ENCODE measurements at places on chromosomes 5 and 9.

DNA sequence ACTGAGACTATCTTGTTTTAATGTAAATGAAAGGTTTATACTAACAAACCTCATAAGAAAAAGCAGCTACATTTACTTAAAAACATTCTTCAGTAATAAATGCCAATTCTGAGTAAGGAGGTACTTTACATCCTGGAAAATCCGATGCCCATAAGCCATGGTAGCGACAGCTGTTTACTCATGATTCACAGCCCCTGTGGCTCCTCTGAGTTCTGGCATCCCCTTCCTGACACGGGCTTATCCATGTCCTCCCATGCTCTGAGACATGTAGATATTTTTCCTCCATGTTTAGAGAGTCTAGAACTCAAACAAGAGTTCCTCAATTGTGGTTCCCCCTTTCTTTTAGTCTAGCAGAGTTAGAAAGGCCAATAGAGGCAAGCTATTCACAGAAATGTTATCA lies 63.1 kb upstream of the DEPDC1B start:
- no peak overlapping the region for H3K4me3 ChIP-seq
- H3K27ac ChIP-seq, result no peak overlapping the region
- H3K27me3 ChIP-seq, result no peaks in the 10 kb centered on the region
- no peak for DNase-seq
- H3K36me3 ChIP-seq, result no peaks in the 10 kb centered on the region

DNA sequence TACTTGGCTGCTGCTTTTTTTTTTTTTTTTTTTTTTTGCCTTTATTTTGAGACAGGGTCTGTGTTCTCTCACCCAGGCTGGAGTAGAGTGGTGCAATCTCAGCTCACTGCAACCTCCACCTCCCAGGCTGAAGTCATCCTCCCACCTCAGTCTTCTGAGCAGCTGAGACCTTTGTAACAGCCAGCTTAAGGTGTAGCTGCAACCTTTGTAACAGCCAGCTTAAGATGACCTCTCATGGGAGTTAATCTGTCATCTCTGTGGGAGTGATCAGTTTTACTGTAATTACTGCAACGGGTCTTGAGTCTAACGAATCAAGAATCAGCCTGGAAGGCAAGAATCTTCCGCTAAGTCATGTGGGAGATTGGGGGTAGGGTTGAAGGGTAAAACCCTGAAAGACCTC lies 31.6 kb upstream of the SNX2 start:
- H3K27ac ChIP-seq, result no peak overlapping the region
- no peaks in the 10 kb centered on the region for H3K27me3 ChIP-seq

- no peak for DNase-seq
- H3K36me3 ChIP-seq, result no peaks in the 10 kb centered on the region
- H3K4me1 ChIP-seq, result peaks cover 5% of the 10 kb centered on the region
These were observed 40.7 kb upstream of the HSD17B3 start for GRCh38 chr9:96342571-96343245.

- H3K36me3 ChIP-seq, result no peaks in the 10 kb centered on the region
- no peaks in the 10 kb centered on the region for H3K27me3 ChIP-seq
- no peak overlapping the region for H3K4me3 ChIP-seq
- DNase-seq, result no peak
- no peak overlapping the region for H3K27ac ChIP-seq
- H3K4me1 ChIP-seq, result no peaks in the 10 kb centered on the region
These were observed 28.0 kb upstream of the NPR3 start for GRCh38 chr5:32683125-32683524.

- H3K27me3 ChIP-seq, result no peaks in the 10 kb centered on the region
- H3K36me3 ChIP-seq, result no peaks in the 10 kb centered on the region
- DNase-seq, result no peak
- H3K4me1 ChIP-seq, result no peaks in the 10 kb centered on the region
- H3K4me3 ChIP-seq, result no peak overlapping the region
These were observed 165.2 kb downstream of the FRMD3 start for GRCh38 chr9:83372957-83373356.

- H3K36me3 ChIP-seq, result no peaks in the 10 kb centered on the region
- DNase-seq, result no peak
- no peaks in the 10 kb centered on the region for H3K27me3 ChIP-seq
- peak overlapping the region; percentile 30 for H3K4me3 ChIP-seq
These were observed 226.6 kb downstream of the CD180 start for GRCh38 chr5:66969963-66970362.

GRCh38 chr5:67401172-67401571 lies 204.6 kb upstream of the CD180 start:
- H3K27ac ChIP-seq, result no peak overlapping the region
- H3K27me3 ChIP-seq, result no peaks in the 10 kb centered on the region
- no peak for DNase-seq
- H3K4me1 ChIP-seq, result no peaks in the 10 kb centered on the region
- no peak overlapping the region for H3K4me3 ChIP-seq

DNA sequence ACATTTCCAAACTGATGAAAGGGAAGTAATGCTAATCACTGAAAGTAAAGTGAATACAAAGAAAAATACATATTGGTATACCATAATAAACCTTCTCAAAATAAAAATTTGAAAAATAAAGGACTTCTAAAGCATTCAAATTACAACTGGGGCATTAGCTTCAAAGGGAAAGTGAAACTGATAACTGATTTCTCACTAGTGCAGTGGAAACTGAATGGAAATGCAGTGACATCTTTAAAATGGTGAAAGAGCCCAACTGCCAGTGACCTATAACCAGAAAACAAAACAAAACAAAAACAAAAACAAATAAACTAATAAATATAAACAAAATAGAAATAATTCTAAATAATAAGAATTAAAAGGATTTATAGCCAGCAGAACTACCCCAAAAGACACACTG lies 297.5 kb upstream of the GRIN3A start:
- no peak for DNase-seq
- H3K4me1 ChIP-seq, result no peaks in the 10 kb centered on the region
- H3K4me3 ChIP-seq, result no peak overlapping the region
- no peaks in the 10 kb centered on the region for H3K36me3 ChIP-seq
- H3K27ac ChIP-seq, result no peak overlapping the region

DNA sequence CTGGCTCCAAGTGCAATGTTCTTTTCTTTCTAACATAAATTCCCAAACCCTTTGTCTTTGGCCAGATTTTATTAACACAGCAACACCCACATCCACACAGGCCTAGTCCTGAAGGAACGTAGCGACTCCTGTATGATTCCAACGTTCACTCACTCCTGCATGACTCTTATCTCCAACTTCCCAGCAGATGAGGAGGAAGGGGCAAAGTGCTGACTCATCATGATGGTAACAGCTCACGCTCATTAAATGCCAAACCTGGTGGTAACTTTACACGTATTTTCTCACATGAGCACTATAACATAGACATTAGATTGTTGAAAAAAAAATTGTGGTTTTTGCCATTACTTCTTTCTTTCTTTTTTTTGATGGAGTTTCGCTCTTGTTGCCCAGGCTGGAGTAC lies 1349.5 kb downstream of the EFNA5 start:
- no peaks in the 10 kb centered on the region for H3K36me3 ChIP-seq
- H3K4me1 ChIP-seq, result no peaks in the 10 kb centered on the region
- no peak overlapping the region for H3K27ac ChIP-seq
- no peaks in the 10 kb centered on the region for H3K27me3 ChIP-seq
- DNase-seq, result no peak

DNA sequence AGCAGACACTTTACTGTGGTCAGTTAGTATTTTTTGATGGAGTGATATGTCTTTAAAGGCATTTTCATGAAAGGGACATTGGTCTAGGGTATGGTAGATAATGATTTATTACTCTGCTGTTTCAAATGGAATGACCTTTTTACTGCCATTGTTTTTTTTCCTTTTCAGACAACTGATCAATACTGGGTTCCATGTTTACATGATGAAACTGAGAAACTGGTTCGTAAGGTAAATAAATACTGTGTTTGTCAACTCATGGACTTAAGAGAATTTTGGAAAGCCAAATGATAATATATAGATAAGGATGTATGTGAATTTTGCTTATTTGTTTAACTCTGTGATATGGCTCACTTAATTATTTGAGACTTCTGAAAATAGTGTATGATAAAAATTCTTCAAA lies 35.5 kb downstream of the VPS13A start:
- no peak overlapping the region for H3K4me3 ChIP-seq
- DNase-seq, result no peak
- no peaks in the 10 kb centered on the region for H3K27me3 ChIP-seq
- H3K36me3 ChIP-seq, result peaks cover 5% of the 10 kb centered on the region

GRCh38 chr5:55694152-55694830 lies 17.8 kb downstream of the SLC38A9 start:
- H3K27ac ChIP-seq, result peak overlapping the region; percentile 10
- no peaks in the 10 kb centered on the region for H3K27me3 ChIP-seq
- peaks cover 10% of the 10 kb centered on the region for H3K36me3 ChIP-seq

DNA sequence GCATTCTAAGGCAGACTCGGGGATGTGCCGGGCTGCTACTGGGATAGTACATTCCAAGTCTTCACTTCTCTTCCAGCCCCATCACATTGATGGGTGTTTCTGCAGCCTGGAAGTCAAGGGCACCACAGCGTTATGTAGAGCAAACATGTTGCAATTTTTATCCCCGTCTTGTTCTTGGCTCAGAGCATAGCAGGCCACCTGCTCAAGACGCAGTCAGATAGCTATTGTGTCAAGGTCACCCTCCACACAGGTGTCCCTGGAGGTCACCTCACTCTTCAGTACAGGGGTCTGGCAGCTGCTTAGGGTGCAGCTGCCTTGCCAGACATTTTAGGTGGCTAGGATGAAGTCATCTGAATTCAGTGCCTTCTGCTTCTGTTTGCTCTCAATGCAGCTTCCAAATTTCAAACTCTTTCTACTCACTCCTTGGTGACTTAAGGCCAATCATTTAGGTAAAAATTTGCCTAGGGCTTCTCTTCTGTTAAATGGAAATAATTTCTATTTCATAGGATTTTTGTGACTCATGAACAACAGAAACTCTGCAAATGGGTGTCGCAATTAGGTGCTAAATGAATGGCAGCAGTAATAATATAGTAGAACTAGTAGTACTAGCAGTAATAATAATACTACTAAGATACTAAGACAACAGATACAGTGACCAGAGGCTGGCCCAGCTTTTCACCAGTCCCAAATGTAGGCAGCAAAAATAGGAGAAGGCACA lies 24.3 kb downstream of the KCNV2 start:
- no peak for DNase-seq
- H3K27me3 ChIP-seq, result no peaks in the 10 kb centered on the region
- no peaks in the 10 kb centered on the region for H3K36me3 ChIP-seq
- no peak overlapping the region for H3K4me3 ChIP-seq
- no peak overlapping the region for H3K27ac ChIP-seq

DNA sequence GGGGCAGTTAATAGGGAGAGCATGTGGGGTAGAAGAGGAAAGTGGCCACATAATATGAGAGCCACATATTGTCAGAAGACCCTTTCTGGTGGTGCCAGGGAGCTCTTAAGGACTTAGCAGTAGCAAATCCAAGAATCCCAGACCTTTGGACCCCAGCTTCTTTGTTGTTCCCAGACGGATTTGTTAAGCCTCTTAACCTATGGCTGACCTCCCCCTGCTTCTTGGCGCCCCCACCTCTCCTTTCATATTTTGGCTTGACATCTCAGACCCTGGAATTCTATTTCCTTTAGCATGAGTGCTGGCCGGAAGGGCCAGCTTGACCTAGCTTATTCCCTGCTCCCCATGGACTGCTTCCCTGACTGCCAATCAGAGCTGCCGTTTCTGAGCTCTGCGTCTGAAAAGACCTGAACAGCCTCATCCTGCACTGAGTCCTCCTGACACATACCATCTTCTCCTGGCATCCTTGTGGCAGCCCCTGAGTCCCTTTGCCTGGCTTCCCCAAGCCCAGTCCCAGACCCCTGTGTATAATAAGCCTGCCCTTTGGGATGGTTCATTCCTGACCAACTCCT lies 116.3 kb downstream of the PRKACG start:
- DNase-seq, result no peak
- H3K4me1 ChIP-seq, result peaks cover 13% of the 10 kb centered on the region

DNA sequence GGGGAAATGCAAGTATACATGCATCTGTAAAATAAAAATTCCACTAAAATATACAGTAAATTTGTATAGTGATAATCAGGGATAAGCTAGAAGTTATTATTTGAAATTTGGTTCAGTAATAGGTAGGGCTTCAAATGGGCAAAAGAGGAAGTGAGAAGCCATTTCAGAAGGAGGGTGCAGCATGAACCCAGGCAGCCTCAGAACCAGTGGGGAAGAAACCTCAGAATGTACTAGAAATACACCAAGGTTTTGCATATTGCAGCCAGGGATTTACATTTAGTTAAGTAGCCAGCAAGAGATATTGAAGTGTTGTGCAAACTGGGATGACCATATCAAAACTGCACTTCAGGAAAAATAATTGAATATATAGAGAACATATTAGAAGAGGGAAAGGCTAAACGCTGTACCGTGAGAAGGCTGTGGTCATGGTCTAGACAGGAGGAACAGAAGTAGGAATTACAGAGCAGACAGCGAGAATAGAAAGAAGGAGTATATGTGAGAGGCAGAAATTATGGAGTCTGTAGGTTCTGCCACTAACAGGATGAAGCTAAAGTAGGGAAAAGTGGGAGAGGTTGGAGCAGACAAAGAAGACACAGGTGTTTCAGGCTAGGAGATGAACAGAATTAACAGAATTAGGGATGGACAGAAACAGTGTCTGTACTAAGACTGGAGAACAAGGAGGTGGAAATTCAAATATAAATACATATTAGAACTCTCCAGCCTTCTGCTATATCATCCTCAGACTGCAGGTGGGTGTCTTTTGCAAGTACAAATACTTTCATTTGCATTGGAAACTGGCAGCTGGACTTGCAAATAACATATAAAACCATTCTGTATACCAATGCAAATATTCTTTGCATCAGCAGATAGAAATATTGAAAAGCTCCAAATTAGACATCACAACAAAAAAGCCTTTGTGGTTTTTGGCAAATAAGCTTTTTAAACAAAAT lies 335.6 kb downstream of the ZNF608 start:
- peaks cover 7% of the 10 kb centered on the region for H3K4me1 ChIP-seq
- no peak for DNase-seq
- H3K36me3 ChIP-seq, result no peaks in the 10 kb centered on the region
- H3K27me3 ChIP-seq, result no peaks in the 10 kb centered on the region

DNA sequence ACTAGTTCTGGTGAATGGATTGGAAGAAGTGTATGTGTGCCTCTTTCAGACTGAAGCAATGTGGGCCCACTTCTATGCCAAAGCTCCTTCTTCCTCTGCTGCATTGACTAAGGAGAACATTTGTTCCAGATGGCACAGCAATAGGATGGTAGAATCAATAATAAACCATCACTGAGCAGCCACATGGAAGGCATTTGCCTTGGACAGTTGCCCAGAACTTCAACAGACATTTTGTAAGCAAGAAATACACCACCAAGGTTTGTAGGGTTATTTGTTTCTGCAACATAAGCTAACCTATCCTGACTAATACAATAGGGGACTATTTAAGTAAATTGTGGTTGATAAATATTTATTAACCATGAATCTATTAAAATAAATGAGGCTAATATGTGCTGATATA lies 37.7 kb upstream of the CSNK1G3 start:
- no peak overlapping the region for H3K27ac ChIP-seq
- no peaks in the 10 kb centered on the region for H3K36me3 ChIP-seq
- no peaks in the 10 kb centered on the region for H3K4me1 ChIP-seq
- DNase-seq, result no peak
- no peak overlapping the region for H3K4me3 ChIP-seq

- H3K4me1 ChIP-seq, result peaks cover 14% of the 10 kb centered on the region
- H3K4me3 ChIP-seq, result no peak overlapping the region
- H3K36me3 ChIP-seq, result peaks cover 34% of the 10 kb centered on the region
These were observed 82.2 kb downstream of the MRPS27 start for GRCh38 chr5:72237879-72238278.

- H3K4me3 ChIP-seq, result no peak overlapping the region
- H3K27me3 ChIP-seq, result no peaks in the 10 kb centered on the region
- H3K27ac ChIP-seq, result no peak overlapping the region
These were observed 68.1 kb downstream of the KIF4B start for GRCh38 chr5:155081618-155082017.
